Hippocampal formation (tissue), 2 donors: ENCODE measurements at places on chromosomes 12 and 14.

- DNase-seq: no peak
Observed at GRCh38 chr12:116760622-116761020, 22.5 kb downstream of the RNFT2 start.

- DNase-seq: no peak
Observed at GRCh38 chr12:10957741-10958140, 18.7 kb upstream of the TAS2R14 start.

DNA sequence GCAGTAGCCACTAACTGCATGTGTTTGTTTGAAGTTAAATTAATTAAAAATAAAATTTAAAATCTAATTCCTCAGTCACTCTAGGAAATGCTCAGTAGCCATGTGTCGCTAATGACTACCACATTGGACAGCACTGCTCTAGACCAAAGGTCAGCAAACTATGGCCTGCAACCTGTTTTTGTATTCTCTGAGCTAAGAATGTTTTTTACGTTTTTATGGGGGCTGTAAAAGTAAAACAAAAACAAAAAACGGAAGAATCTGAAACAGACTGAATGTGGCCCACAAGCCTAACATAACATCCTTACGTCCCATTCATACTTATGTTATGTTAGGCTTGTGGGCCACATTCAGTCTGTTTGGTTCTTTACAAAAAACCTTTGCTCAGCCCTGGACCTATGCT, 57.8 kb downstream of the LIN52 start:
- DNase-seq: no peak

- DNase-seq: no peak
Observed at GRCh38 chr12:2627076-2627834, 167.5 kb upstream of the FKBP4 start.
